ENCODE measurements at places on chromosomes 1 and 21. TPM values are rescaled to one million over a fixed set of nuclear protein-coding genes. Genes with fewer than 3 reads are reported as not detected.

The TATDN3 gene
- total RNA-seq = 25.5 TPM

The NCAM2 gene
- total RNA-seq = 14.8 TPM

The MAB21L3 gene
- total RNA-seq = not detected

The ADAMTS5 gene
- total RNA-seq = 9.3 TPM

The ZNF695 gene
- total RNA-seq = 2.0 TPM

The NLRP3 gene
- not detected for total RNA-seq

The RAD54L gene
- total RNA-seq = 0.50 TPM

The CELF3 gene
- total RNA-seq = not detected

All from smooth muscle cell of trachea (primary cell).